ENCODE measurements at places on chromosomes 12 and 14.

- no peak for DNase-seq
These were observed 25.2 kb downstream of the WNK1 start for GRCh38 chr12:777550-778047.

DNA sequence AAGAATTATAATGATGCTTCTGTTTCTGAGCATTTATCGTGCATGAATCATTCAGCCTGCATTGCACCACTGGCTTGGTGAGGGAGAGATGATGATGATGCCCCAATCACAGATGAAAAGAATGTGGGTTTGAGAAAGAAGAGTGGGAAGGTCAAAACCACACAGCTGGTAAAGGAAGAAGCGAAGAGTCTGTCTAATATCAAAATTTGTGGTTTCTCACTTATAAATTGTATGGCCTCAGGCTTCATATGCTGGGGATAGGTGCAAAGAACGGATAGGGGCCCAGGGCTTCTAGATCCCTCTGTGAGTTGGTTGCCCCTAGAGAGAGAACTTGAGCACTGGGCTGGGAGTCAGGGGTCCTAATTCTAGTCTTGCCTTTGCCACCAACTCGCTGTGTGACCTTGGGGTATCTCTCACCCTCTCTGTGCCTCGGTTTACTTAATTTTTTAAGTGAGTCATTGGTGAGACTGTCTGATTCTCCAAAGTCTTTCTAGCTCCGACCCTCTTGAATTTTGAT lies 2.2 kb downstream of the OASL start:
- DNase-seq: peak; percentile 39

DNA sequence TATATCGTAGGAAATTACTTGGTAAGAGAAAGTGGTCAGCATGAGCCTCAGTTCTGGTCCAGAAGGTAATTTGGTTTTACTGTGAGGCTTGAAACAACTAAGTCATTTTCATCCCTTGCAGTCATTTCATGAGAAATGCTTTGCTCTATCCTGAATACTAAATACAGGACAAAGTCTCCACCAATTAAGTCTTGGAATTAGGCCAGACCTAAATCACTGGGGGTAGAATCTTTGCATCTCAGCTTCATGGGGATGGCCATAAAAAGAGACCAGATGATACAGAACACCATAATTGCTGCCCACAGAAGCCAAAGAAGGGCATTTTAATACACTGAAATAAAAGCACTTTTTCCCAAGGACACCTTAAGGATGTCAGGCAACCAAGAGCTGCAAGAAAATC lies 277.9 kb upstream of the DCN start:
- DNase-seq: no peak

DNA sequence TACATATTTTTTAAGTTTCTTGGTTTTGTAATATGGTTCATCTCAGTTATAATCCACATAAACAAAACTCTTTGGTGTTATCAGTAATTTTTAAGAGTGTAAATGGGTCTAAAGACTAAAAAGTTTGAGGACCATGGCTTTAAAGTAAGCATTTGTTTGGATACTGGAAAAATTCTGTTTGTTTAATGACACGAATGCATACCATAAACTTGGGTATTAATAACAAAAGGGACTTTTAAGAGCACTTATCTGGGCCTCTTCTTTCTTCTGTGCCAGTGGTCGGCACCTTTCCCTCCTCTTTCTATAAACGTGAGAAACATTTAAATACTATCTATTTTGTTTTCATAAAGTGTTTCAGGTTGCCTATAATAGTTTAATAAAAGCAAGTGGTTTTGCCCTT lies 47.4 kb downstream of the SAMD4A start:
- DNase-seq: no peak

DNA sequence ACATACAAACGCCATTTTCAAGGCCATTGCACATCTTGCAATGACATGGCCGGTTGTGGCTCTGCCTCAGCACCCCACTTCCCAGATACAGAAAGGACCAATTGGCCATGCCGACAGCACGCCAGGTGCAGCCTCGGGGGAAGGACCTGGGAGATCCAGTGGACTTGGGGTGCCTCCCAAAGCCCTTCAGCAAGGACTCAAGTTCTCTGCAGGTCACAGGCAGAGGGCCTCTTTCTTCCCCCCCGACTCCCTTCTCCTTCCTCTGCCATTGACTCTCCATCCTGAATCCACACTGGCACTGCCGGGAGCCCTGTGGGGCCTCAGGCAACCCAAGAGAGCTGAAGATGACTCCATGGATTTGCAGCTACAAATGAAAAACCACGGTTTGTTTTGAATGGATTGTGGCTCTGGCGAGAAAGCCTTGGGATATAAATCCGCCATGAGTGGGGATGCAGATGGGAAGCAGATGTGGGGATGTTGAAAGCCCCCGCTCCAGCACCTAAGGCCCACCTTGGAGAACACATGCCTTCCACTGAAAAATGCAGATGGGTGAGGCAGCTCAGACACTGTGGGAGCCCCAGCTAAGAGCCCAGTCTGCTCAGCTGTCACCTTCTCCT lies 35.1 kb upstream of the LTBP2 start:
- DNase-seq: no peak

DNA sequence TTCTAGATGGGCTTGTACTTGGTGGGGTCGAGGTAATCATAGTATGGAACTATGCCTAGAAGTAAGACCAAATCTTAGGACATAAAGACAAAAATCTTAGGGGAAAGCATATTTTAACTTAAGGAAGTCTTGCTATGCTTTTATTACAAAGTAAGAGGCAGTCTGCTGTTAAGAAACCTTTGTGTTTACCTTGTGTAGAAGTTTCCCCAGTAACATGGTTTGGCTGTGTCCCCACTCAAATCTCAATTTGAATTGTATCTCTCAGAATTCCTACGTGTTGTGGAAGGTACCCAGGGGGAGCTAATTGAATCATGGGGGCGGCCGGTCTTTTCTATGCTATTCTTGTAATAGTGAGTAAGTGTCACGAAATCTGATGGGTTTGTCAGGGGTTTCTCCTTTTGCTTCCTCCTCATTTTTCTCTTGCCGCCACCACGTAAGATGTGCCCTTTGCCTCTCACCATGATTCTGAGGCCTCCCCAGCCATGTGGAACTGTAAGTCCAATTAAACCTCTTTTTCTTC lies 162.5 kb upstream of the ABCD2 start:
- no peak for DNase-seq

GRCh38 chr14:86882818-86883217 lies 1110.2 kb downstream of the GALC start:
- DNase-seq: no peak

DNA sequence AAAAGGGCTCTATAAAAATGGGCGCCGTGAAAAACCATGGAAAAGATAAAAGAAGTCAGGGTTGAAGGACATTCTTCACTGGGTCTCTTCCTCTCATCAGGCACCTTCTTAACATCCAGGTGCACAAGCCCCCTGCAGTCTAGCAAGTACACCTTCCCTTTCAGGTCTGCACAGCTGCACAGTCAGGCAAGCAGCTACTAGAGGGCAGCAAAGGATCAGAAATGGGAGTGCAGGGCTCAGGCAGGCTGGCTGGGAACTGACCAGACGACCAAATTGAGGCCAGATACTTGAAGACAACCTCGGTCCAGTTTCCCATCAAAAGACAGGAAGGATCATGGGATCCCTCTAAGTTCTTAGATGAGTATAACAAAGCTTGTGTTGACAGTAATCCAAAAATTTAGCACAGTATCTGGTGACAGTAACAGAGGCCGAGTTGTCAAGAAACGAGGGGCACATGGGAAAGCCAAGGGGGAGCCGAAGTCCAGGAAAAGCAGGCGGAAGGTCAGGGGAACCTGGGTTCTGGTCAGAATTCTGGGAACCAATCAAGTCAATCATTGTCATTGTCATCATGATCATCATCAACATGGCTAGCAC lies 10.1 kb upstream of the GRIP1 start:
- no peak for DNase-seq

DNA sequence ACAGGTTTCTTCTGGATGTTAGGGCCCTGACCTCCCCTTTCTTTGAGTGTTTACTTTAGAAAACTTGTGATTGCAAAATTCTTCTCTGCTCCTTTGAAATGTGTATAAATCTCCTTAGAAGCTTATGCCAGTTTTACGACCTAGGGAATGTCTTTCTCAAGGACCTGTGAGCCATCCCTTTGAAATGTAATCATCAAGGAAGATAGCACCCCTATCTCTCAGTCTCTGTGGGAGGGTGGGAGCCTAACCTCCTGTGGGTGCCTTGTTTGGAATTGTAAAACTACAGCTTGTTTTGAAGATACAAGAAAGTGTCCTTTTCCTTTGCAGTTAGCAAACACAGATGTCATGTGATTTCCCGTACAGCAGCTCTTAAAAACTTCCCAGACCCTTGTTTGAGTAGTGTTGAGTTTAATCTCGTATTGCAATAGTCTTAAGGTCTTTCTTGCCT lies 3.3 kb downstream of the OR10AD1 start:
- no peak for DNase-seq

GRCh38 chr12:68376901-68377300 lies 44.7 kb upstream of the MDM1 start:
- no peak for DNase-seq

GRCh38 chr12:108175310-108175709 lies 46.2 kb downstream of the WSCD2 start:
- no peak for DNase-seq

GRCh38 chr12:112887550-112887949 lies 19.2 kb upstream of the OAS1 start:
- DNase-seq: no peak

GRCh38 chr12:4117386-4118016 lies 156.1 kb upstream of the CCND2 start:
- DNase-seq: no peak

- DNase-seq: no peak
These were observed 1.2 kb downstream of the LPCAT3 start for GRCh38 chr12:7016958-7017571.

GRCh38 chr12:128803788-128804187 lies 20.0 kb downstream of the SLC15A4 start:
- no peak for DNase-seq

- no peak for DNase-seq
These were observed 288.2 kb upstream of the TMPO start for GRCh38 chr12:98227162-98227561.

DNA sequence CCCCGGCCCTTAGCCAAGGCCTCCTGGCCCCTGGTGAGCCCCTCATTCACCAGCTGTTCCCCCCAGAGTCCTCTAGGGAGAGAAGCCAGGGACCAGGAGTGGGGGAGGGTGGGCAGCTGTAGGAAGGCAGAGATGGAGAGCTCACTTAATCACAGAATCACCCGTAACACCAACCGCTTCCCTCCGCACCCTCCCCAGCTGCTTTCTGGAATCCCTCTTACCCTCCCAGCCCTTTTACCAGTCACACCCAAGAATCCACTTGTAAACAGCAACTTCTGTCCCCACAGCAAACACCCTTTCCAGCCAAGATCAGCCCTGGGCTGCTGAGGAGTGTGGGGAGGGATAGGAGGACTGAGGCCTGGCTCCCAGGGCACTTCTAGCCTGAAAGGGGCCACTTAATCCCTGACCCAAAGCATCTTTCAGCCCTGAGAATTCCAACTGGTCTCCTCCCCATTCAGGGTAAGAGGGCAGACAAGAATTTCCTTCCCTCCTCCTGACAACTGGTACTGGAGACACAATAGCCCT lies 18.8 kb downstream of the NCKAP5L start:
- DNase-seq: no peak

GRCh38 chr12:128600886-128601285 lies 222.9 kb downstream of the SLC15A4 start:
- no peak for DNase-seq

- no peak for DNase-seq
These were observed 53.1 kb upstream of the CCDC175 start for GRCh38 chr14:59629444-59630287.

DNA sequence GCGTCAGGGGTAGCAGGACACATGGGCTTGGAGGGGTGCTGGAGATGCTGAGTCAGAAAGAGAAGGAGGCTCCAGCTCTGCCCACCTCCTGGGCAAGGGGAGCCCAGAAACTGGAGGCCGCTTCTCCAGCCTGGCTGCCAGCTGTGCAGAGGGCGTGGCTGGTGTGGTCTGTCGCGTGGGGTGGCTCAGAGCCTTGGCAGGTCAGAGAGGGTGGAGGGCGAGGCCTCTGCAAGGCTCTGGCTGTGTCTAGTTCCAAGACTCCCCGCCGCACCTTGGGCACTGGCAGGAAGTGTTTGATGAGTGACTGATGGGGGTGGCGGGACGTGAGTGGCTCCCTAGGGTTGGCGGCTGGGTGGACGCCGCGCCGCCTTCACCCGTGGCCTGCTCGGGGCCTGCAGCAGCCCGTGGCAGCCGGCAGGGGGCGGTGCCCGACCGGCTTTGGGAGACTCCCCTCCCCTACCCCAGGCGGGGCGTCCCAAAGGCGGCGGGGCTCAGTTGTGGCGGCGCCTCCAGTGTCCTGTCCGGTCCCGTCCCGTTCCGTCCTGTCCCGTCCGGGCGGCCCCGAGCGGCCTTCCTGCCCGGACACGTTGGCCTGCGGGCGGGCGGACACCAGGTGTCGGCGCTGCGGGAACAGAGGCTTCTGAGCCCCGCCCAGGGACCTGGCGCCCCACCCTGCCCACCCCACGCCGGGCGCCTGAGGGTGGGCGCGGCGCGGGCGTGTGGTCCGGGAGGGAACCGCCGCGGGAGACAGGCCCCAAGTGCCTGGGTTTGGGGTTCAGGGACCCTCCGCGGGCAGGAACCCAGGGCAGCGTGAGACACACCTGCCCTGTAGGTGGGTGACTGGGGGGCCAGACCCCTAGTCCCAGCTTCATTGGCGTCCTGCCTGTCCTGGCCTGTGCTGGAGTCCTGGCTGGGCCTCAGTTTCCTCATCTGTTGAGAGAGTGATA lies 39.7 kb downstream of the KRT80 start:
- peak; percentile 61 for DNase-seq

- no peak for DNase-seq
These were observed 369.8 kb downstream of the EMP1 start for GRCh38 chr12:13566292-13566691.

GRCh38 chr12:52019113-52019770 lies 12.5 kb downstream of the TAMALIN start:
- no peak for DNase-seq

DNA sequence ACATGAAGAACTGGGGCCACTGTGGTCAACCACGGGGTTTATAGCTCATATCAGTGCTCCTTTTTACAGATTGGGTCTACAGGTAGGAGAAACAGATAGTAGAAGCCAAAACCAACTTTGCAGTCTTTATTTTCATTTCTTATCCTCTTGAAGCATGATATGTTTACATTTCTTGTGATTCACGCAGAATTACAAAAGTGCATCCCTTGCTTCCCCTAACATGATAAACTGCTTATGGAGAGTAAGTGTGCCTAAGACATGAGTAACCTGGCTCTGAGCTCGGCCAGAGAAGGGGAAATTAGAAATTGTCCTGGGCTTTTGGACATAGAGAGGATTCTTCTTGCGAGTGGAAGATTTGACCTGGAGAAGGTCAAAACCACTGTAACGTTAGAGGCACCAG lies 18.4 kb downstream of the PWP1 start:
- DNase-seq: no peak

DNA sequence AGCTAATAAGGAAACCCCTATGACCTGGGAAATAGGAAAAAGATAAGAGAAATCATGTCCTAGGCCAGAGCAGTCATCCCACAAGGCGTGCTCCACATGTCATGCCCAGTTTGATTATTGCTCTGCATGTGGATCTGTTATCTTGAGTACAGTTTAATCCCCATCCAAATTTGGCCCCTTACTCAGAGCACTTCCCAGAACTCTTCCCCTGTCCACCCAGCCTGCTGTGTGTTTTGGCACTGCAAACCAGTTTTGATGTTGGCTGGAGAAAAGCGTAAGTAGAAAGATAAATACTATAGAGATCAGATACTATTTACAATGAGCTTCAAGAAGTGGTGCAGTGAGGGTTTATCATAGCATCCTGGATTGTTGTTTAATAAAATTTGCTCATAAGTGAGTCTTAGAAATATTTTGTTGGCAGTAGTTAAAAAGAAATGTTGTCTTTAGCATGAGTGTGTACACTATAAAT lies 83.8 kb downstream of the PTPRB start:
- DNase-seq: no peak
